ENCODE measurements at places on chromosomes 2 and 18. TPM values are rescaled to one million over a fixed set of nuclear protein-coding genes. Genes with fewer than 3 reads are reported as not detected.

Gene ICA1L
- total RNA-seq, result 3.2 TPM

Gene SPDYA
- total RNA-seq, result 1.2 TPM

GRCh38 chr18:2805970-2806943 is 40.5 kb upstream of the EMILIN2 start:
- no peaks in the 10 kb centered on the region for H3K4me1 ChIP-seq
- H3K4me3 ChIP-seq, result no peak overlapping the region
- H3K27ac ChIP-seq, result no peak overlapping the region
- H3K27me3 ChIP-seq, result no peaks in the 10 kb centered on the region
- H3K36me3 ChIP-seq, result peaks cover 13% of the 10 kb centered on the region

DNA sequence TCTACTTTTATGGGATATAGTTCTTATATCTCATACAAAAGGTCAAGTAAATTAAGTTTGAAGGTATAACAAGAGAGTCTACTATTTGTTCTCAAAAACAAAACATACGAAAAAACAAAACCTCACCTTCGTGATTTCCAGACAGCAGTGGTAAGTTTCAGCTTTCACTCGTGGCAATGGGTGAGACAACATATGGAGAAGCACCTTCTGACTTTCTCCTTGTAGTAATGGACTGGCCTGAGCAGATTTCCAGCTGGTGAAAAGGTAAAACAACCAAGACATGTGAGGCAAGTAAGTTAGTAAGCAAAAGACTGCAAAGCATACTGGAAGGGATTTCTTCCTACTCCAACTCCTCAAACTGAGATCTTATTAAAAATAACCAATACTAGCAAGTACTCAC is 39.6 kb downstream of the RTTN start:
- H3K27me3 ChIP-seq, result no peaks in the 10 kb centered on the region
- no peak overlapping the region for H3K27ac ChIP-seq
- DNase-seq, result no peak
- no peak overlapping the region for H3K4me3 ChIP-seq
- H3K36me3 ChIP-seq, result peaks cover 8% of the 10 kb centered on the region

DNA sequence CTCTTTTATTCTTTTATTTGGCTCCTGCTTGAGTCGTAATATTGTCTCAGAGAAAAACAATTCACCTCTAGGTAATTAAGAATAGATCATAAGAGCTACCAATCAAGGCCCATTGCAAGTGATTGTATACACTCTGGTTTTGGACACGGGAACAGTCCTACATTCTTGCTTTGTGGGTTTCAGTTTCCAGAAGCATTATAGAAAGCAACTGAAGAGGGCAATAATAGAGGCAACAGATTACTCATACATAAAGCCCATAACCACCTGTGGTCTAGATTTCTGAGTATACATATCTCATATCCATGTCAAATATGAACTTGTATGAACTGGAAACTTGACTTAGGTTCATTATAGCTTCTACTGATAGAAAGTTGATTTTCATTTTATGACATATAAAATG is 65.4 kb downstream of the DIS3L2 start:
- H3K4me1 ChIP-seq, result no peaks in the 10 kb centered on the region
- no peaks in the 10 kb centered on the region for H3K27me3 ChIP-seq
- H3K27ac ChIP-seq, result no peak overlapping the region
- peaks cover 14% of the 10 kb centered on the region for H3K36me3 ChIP-seq
- no peak overlapping the region for H3K4me3 ChIP-seq
- DNase-seq, result no peak

GRCh38 chr2:28748176-28748575 is 3.5 kb upstream of the PPP1CB start:
- no peaks in the 10 kb centered on the region for H3K36me3 ChIP-seq
- H3K27ac ChIP-seq, result no peak overlapping the region
- no peaks in the 10 kb centered on the region for H3K27me3 ChIP-seq
- peaks cover 8% of the 10 kb centered on the region for H3K4me1 ChIP-seq
- no peak for DNase-seq
